Ascending aorta (tissue), 2 donors: ENCODE measurements at places on chromosomes 6 and 20. TPM values are rescaled to one million over a fixed set of nuclear protein-coding genes. Genes with fewer than 3 reads are reported as not detected.

Gene C20orf202
- not detected for total RNA-seq

Gene PI3
- not detected for total RNA-seq

Gene LAMA5
- 469 TPM for total RNA-seq

Gene EPPIN
- not detected for total RNA-seq

Gene MICB
- total RNA-seq: 0.11 TPM

Gene C20orf144
- not detected for total RNA-seq

Gene ESR1
- 3.0 TPM for total RNA-seq

Gene SLC22A16
- not detected for total RNA-seq

Gene PDYN
- total RNA-seq: not detected

GRCh38 chr6:152380993-152381898 lies 255.9 kb downstream of the SYNE1 start:
- peaks cover 18% of the 10 kb centered on the region for H3K4me1 ChIP-seq
- peak overlapping the region; percentile 65 for H3K4me3 ChIP-seq
- DNase-seq: peak; percentile 94
- H3K27ac ChIP-seq: peak overlapping the region; percentile 93
- H3K27me3 ChIP-seq: no peaks in the 10 kb centered on the region
- H3K36me3 ChIP-seq: peaks cover 1% of the 10 kb centered on the region

GRCh38 chr6:112237595-112237994 lies 16.8 kb downstream of the LAMA4 start:
- peaks cover 3% of the 10 kb centered on the region for H3K4me1 ChIP-seq
- H3K27me3 ChIP-seq: no peaks in the 10 kb centered on the region
- peak; percentile 86 for DNase-seq
- H3K36me3 ChIP-seq: no peaks in the 10 kb centered on the region
- H3K4me3 ChIP-seq: no peak overlapping the region

GRCh38 chr20:63864545-63864977 lies 509 bp upstream of the TPD52L2 start:
- peaks cover 23% of the 10 kb centered on the region for H3K36me3 ChIP-seq
- no peak for DNase-seq
- no peaks in the 10 kb centered on the region for H3K27me3 ChIP-seq
- H3K4me3 ChIP-seq: peak overlapping the region; percentile 77

DNA sequence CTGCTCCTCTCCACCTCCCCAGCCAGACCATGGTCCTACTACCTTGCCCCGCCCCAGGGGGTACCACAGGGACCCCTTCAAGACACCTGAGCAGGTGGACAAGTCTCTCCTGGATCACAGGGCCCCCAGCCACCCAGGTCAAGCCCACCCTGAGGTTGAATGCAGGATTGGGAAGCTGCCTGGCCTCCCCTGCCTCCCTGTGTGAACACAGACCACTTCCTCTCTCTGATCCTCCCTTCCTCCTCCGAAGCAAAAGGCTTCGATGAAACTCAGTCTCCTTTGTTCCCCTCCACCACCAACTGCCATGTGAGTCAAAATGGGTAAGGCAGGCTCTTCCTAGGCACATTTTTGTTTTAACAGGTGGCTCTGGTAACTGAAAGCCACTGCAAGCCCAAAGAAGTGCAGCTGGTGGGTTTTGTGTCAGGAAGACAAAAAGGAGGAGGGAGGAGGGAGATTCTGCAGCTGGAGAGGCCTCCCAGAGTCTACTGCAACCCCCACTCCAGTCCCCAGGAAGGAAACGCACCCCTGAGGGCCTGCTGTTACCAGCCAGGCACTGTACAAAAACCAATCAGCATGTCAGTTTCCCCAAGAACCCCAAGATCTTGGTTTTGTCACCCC lies 5.4 kb downstream of the ADA start:
- no peak for DNase-seq
- H3K4me1 ChIP-seq: peaks cover 3% of the 10 kb centered on the region
- H3K27ac ChIP-seq: no peak overlapping the region

- H3K36me3 ChIP-seq: no peaks in the 10 kb centered on the region
- H3K27me3 ChIP-seq: no peaks in the 10 kb centered on the region
- no peaks in the 10 kb centered on the region for H3K4me1 ChIP-seq
These were observed 498.7 kb downstream of the TENT5A start for GRCh38 chr6:81253821-81254220.

DNA sequence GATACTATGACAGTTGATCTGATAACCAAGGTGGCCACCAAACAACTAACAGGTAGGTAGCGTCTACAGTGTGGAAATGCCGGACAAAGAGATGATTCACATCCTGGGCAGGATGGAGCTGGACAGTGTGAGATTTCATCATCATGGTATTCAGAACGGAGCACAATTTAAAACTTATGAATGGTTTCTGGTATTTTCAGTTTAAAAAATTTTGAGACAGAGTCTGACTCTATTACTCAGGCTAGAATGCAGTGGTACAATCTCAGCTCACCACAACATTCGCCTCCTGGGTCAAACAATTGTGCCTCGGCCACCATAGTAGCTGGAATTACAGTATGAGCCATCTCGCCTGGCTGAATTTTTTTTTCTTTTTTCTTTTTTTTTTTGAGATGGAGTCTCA lies 43.8 kb downstream of the CEP57L1 start:
- H3K4me3 ChIP-seq: no peak overlapping the region
- H3K27ac ChIP-seq: no peak overlapping the region
- no peak for DNase-seq
- no peaks in the 10 kb centered on the region for H3K27me3 ChIP-seq

GRCh38 chr6:169162249-169162648 lies 91.4 kb downstream of the THBS2 start:
- no peaks in the 10 kb centered on the region for H3K36me3 ChIP-seq
- H3K27ac ChIP-seq: peak overlapping the region; percentile 87
- H3K27me3 ChIP-seq: no peaks in the 10 kb centered on the region
- DNase-seq: no peak
- H3K4me3 ChIP-seq: no peak overlapping the region

GRCh38 chr6:29675561-29675960 lies 5.4 kb downstream of the ZFP57 start:
- DNase-seq: no peak
- H3K27ac ChIP-seq: no peak overlapping the region
- no peak overlapping the region for H3K4me3 ChIP-seq
- H3K27me3 ChIP-seq: peaks cover under 1% of the 10 kb centered on the region

DNA sequence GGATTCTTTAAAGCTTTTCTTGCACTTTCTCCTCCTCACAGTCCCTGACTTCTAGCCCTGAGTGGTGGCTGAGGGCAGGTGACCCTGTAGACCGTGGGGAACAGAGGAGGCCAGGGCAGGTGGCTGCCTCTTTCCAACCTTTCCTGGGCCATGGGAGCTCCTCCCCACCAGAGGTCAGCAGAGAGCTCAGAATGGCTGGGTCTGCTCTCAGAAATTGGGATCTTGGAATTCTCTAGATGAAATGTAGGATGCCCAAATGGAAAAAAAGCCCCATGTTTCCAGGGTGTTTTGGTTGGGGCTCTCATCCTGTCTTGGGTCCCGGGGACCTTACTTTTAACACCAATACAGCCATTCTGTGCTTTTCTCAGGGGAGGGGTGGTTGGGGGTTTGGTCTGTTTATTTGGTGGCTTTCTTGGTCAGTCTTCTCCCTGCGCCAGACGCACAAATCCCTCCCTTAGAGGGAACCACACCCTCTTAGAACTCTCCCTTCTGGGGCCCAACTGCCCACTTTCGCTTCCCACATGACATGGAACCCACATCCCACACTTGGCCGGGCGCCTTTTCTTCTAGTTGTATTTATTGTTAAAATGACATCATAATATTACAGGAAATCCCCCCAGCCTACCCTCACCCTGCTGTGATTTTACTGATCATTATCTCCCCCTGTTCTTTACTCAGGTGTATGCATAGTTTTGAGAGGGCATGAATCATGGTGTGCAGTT lies 17.9 kb downstream of the GNAS start:
- H3K4me3 ChIP-seq: no peak overlapping the region
- DNase-seq: peak; percentile 84
- no peaks in the 10 kb centered on the region for H3K4me1 ChIP-seq
- no peaks in the 10 kb centered on the region for H3K27me3 ChIP-seq

- no peaks in the 10 kb centered on the region for H3K27me3 ChIP-seq
- peaks cover 4% of the 10 kb centered on the region for H3K4me1 ChIP-seq
- no peak overlapping the region for H3K27ac ChIP-seq
- H3K4me3 ChIP-seq: no peak overlapping the region
- no peak for DNase-seq
- H3K36me3 ChIP-seq: peaks cover 34% of the 10 kb centered on the region
These were observed 71.8 kb downstream of the MTHFD1L start for GRCh38 chr6:150937132-150937906.

DNA sequence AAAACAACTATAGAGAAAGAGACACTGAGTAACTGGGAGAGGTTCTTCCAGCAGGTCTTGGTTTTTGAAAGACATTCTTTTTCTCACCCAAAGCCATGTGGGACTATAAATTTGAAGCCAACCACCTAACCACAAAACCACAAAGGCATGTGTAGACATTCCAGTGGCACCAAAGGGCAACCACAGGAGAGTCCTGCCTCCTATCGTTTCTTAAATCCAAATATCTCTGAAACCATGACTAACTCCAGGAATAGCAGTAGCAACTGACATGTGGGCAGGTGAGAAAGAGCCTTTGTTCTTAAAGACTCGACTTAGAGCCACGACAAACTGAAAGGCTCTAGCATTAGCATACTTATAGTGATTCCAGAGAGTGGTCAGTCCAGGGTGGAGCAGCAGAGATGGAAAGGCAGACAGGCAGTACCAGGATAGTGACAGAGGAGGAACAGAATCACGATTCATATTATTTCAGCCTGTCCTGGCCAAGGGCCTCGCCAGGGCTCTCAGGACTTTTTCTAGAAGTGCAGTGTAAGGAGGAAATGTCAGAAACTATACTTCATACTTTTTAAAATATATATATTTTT lies 9.4 kb upstream of the COL9A1 start:
- H3K36me3 ChIP-seq: no peaks in the 10 kb centered on the region
- no peak overlapping the region for H3K27ac ChIP-seq
- no peaks in the 10 kb centered on the region for H3K4me1 ChIP-seq
- no peak for DNase-seq
- no peak overlapping the region for H3K4me3 ChIP-seq

DNA sequence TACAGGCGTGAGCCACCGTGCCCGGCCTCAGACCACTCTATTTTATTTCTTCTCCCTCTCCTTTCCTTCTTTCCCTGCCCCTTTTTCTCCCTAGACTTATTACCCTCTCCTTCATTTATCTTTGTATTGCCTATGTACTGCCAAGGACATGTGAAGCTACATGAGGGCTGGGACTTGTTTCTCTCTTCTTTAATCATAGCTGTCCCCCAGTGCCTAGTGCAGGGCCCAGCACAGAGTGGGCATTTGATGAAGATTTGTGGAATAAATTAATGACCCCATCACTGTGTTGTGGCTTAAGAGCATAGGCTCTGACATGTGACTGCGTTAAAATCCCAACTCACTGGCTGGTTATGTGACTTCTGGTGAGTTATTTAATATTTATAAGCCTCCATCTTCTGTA lies 6.0 kb downstream of the DOK5 start:
- H3K4me1 ChIP-seq: peaks cover 3% of the 10 kb centered on the region
- H3K27ac ChIP-seq: no peak overlapping the region
- no peaks in the 10 kb centered on the region for H3K27me3 ChIP-seq
- no peak for DNase-seq

DNA sequence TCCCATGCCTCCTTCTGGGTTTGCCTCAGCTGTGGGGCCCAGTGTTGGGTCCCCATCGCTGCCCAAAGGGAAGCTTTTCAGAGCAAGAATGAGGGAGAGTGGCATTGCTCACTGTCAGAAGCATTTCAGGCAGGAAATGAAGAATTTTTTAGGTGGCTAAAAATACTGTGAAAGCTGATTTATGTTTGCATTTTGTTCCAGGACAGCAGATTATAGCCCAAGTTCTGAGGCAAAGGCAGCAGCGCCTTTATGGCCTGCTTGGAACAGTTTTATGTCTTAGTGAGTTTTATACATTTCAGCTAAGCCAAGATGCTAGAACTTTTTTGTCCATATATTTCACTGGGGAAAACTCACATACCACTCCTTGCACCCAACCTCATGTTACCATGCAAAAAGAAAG lies 4.3 kb upstream of the CCDC167 start:
- no peaks in the 10 kb centered on the region for H3K36me3 ChIP-seq
- no peak overlapping the region for H3K27ac ChIP-seq
- H3K27me3 ChIP-seq: no peaks in the 10 kb centered on the region
- DNase-seq: no peak

GRCh38 chr6:95946906-95947305 lies 68.9 kb upstream of the FUT9 start:
- H3K27ac ChIP-seq: no peak overlapping the region
- no peak overlapping the region for H3K4me3 ChIP-seq
- no peaks in the 10 kb centered on the region for H3K27me3 ChIP-seq
- no peaks in the 10 kb centered on the region for H3K36me3 ChIP-seq
- DNase-seq: no peak

GRCh38 chr6:98581705-98582104 lies 252.7 kb upstream of the POU3F2 start:
- no peak overlapping the region for H3K4me3 ChIP-seq
- H3K36me3 ChIP-seq: no peaks in the 10 kb centered on the region
- H3K27ac ChIP-seq: no peak overlapping the region
- no peaks in the 10 kb centered on the region for H3K27me3 ChIP-seq
- H3K4me1 ChIP-seq: no peaks in the 10 kb centered on the region
- DNase-seq: no peak

DNA sequence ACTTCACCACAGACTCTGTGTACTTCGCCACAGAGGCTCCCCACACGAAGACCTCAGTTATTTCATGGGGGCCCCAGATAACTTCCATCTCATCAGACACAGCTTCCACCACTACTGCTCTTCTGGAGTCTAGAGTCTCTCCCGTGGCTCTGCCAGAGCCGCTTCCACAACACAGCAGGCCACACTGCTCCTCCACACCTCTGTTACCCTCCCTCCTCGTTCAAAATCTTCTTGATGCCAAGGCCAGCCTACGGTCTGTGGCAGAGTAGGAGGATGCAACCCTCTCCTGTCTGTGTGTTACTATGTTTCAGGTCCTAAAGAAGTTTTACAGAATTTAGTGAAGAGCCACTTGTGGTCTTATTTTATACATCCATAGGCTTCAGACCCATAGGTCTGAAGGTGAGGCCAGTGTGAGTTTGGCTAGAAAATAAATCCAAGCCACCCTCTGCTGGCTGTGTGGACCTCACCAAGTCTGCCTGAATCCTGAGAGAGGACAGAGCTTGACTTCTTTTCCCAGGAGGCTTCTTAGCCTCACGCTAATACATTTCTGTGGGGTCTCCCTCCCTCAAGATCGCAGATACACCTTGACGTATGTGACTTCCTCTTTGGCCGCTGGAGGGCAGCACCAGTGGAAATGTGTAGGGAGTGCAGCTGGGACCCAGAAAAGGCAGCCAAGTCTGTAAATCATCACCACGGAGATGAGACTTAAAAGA lies 197.7 kb downstream of the FAXC start:
- DNase-seq: no peak
- no peak overlapping the region for H3K4me3 ChIP-seq
- H3K36me3 ChIP-seq: no peaks in the 10 kb centered on the region
- no peaks in the 10 kb centered on the region for H3K27me3 ChIP-seq
- no peaks in the 10 kb centered on the region for H3K4me1 ChIP-seq

- no peaks in the 10 kb centered on the region for H3K36me3 ChIP-seq
- H3K4me1 ChIP-seq: no peaks in the 10 kb centered on the region
- no peak overlapping the region for H3K4me3 ChIP-seq
- no peak for DNase-seq
- H3K27me3 ChIP-seq: no peaks in the 10 kb centered on the region
- H3K27ac ChIP-seq: no peak overlapping the region
These were observed 492.9 kb upstream of the JAG1 start for GRCh38 chr20:11166712-11167111.
